ENCODE measurements at places on chromosomes 2 and 18.

DNA sequence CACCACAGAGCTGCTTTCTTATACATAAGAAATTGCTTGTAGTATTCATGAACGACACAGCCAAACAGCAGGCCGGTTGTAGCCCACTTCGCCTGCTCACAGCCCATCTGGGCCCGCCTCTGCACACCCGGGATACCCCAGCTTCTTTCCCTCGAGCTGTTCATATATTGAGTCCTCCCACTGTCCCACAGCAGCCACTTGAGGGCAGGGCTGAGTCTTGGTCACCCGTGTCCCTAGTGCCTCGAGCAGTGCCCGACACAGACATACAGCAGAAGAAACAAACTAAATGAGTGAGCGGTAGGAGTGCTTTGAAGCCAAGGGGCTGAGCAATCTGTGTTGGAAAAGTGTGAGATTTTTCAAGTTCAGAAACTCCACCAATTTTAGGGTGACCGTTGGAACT, 251.4 kb downstream of the KLHL29 start:
- DNase-seq, result no peak

DNA sequence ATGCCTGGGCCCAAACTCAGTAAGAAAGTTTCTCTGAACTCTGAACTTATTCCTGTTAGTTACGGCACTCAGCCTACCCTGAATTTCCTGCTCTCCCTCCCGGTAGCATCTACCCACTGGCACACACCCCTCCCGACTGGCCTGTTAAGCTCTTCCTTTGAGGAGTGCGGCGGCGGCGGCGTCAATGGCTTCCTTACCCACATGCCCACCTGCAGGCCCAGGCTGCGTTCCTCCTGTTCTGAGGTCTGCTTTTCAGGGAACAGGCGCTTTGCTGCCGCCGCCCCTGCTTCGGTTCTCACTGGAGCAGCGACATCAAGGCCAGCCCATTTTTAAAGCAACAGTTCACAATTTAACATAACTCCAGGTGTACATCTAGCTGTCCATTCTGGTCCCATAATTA, 432.4 kb downstream of the DCDC2C start:
- no peak for DNase-seq

DNA sequence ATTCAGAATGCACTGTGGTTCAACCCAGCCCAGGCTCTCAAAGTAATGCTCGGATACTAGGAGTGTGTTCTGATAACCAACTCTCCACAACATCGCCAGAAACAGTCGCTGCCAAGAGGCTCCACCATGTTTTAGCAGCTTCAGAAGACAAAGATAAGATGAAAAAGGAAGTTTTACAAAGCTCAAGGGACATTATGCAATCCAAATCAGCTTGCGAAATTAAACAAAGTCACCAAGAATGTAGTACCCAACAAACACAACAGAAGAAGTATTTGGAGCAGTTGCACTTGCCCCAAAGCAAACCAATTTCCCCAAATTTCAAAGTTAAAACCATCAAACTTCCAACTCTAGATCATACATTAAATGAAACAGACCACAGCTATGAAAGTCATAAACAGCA, 360.9 kb downstream of the XIRP2 start:
- no peak for DNase-seq

- DNase-seq, result no peak
Measured at GRCh38 chr2:10046931-10047330, 3.6 kb downstream of the KLF11 start.

DNA sequence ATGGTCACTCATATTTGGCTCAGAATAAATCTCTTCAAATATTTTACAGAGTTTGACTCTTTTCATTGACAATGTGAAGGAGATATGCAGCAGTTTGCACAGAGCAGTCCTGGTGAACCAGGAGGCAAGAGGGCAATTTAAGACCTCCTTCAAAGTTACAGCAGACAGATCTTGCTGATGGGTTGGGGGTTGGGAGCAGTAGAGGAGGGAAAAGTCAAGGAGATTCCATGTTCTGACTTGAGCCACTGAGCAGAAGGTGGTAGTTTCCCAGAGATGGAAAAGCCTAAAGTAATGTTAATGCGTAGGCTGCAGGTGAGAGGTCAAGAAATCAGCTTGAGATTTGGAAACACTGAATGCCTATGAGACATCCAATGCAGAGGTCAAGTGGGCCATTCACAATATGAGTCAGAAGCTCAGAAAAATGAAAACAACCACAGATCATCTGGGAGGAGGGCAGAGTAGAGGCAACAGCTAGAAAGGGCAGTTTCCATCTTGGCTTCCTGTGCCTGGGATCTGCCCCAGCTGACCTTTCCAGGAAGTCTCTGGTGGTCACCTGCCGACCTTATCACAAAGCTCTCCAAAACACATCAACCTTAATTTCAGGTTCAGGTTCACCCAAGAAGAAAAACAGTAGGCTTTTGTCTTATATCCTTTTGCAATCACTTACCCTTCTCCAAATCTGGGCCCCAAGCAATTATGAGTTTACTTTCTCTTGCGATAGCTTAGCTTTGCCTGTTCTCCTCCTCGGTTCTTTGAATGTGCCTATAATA, 197.5 kb upstream of the ARL4C start:
- no peak for DNase-seq

- no peak for DNase-seq
Measured at GRCh38 chr2:3960106-3960505, 256.7 kb downstream of the DCDC2C start.

- no peak for DNase-seq
Measured at GRCh38 chr18:36284671-36285295, 12.7 kb upstream of the FHOD3 start.

GRCh38 chr2:3379339-3379646, 201 bp upstream of the TRAPPC12 start:
- no peak for DNase-seq

- DNase-seq, result no peak
Measured at GRCh38 chr2:164847981-164848741, 6.5 kb upstream of the COBLL1 start.

DNA sequence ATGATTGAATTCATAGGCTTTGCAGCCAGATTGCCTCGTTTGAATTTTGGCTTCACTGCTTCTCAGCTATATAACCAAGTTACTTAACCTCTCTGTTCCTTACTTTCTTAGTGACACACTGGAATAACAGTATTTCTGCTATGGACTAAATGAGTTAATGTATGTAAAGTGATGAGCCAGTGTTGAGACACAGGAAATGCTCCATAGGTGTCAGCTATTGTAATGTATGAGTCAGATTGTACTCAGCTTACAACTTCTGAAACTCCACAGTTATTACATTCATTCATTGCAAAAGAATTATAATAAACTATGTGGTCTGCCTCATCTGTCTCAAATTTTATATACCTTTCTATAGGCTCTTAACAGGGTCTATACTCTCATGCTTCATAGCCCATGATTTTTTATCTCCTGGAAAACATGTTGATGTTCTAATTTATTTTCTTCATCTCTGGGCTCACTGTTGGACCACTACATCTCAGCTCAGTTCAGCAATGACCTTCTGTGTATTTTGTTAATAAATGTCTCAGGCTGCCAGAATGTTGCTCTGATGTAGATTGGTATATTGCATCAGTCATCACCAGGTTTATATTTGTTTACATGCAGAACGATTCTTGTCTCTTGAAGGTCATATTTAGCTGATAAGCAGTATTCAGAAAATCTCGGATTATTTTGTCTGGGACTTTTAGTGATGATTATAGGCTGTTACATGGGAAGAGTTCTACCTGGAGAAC, 76.2 kb downstream of the MAP3K20 start:
- no peak for DNase-seq

DNA sequence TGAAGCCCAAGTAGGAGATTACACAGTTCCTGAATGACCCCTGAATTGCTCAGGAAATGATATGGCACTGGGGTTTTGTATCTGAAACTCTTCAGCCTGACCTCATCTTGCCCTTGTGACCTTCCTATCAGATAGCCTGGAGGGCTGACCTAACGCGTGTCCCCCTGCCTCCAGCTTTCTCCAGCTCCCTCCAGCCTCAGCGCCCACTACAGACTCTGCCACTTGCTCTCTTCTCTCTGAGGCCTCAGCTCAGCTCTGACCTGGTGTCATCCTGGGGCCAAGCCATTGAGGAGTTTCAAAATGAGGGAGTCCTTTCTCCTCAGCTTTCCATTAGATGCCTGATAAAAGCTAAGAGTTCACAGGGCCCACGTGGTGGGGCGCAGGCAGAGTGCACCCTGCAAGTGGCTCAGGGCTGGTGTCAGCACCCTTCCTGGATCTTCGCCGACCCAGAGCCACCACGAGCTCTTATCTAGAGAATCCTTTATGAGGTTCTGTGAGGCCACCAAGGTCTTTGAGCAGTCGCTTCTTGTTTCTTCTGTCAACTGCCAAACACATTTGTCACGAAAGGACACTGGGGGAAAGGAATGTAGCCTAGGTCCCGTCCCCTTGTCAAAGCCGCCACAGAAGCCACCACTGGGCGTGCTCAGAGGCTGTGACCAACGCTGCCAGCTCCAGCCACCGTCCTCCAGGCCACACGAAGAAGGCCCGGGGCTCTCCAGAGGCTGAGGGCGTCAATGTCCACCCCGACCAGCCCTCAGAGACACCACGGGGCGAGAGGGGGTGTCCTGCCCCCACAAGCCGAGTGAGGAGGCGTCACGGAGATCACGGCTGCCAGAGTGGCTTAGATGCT, 131.3 kb upstream of the GPC1 start:
- DNase-seq, result no peak

DNA sequence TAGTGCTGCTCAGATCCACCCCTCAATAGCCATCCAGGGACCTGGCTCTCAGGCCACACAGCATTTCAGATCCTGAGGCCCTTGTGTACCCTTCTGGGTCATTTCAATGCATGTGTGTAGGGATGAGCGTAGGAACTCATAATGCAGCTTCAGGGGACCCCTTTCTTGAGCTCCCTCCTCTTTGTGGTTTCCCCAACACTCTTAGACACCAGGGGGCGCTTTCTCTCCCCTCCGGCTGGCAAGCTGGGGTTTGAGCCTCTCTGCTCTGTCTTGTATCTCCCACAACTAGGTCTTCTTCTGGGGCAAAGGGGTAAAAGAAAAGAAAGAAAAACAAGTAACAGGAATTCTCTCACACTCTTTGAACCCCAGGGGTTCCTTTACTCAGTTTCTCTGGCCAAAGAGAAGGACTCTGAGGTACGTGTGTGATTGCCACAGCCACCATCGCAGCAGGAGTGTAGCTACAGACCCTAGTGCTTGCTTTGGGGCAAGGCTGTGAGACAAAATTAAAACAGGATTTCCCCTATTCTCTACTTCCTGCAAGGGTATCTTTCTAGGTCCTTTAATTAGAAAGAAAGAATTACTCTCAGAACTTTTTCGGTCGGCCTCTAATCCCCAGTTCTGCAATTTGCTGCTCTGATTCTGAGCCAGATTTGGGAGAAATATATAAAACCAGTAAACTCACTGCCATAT, 38.0 kb downstream of the CABYR start:
- no peak for DNase-seq

DNA sequence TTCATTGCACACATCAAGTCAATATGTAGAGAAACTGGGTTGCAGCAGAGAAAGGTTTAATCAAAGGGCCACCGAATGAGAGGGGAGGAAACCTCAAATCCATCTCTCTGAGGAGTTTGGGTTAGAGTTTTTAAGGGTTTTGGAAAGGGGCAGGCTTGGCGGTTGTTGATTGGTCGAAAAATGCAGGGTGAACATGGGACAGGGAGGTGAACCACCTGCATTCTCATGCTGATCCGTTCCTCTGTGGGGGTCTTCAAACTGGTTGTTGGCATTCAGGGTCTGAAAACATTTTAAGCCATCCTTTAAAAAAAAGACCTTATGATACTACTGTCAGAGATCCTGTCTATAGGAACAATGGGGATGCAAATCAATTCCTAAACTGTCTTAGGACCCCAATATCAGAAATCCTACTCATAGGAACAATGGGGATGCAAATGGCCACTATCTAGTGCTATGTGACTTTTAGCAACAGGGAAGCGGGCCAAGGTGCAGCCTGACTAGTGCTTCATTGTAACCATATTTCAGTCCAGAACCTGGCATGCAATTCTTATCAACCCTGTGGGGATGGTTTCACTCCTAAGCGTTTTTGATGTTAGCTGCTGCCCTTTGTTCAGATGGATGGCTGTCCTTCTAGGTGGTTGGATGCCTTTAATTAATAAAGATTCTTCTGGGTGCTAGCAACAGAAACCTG, 120.1 kb upstream of the MGAT5 start:
- no peak for DNase-seq

- no peak for DNase-seq
Measured at GRCh38 chr2:95296011-95296410, 1.1 kb upstream of the KCNIP3 start.

GRCh38 chr2:38907743-38908562, 18.3 kb downstream of the ARHGEF33 start:
- DNase-seq, result no peak

GRCh38 chr2:186442885-186443284, 43.2 kb upstream of the ZC3H15 start:
- DNase-seq, result no peak

- DNase-seq, result no peak
Measured at GRCh38 chr2:151815821-151816489, 12.3 kb downstream of the ARL5A start.

DNA sequence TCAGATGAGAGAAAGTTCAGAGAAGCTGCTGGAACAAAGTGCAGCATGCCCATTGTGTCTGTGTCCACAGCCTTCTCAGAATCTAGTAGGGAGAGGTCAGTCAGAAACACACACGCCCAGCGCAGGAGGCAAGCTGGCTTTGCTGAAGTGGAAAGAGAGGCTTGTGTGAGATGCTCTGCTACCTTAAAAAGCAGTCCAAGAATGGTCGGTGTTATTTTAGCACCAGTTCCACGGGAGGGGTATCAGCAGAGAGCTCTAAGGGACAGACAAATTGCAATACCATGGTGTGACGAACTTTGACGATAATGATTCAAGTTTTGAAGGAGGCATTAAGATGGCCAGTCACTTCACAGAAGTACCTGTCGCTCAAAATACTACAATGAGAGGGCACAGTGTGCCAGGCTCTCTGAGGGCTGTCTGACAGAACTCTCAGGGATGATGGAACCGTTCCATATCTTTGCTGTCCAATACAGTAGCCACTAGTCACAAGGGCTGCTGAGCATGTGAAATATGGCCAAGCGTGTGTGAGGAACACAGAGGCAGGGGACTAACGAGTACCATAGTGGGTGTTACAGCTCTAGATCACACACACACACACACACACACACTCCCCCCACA, 237.5 kb upstream of the TMEM200C start:
- DNase-seq, result no peak

DNA sequence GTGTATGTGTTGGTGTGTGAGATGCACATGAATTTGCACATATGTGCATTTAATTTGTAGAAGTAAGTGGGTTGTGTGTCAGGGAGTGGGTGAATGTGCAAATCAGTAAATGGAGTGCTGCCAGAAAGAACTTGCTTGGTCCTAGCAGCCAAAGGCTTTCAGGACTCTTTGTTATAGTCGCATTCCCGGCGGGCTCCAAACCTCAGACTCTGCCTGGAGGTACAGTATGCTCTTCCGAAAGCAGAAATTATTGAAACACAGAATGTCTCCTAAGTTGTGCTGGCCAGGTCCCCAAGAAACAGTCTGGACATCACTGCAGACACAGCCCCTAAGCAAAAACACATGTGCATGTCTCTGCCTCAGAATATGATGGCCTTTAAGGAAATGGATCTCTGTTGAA, 232.4 kb downstream of the INSIG2 start:
- no peak for DNase-seq

GRCh38 chr2:181157326-181157725, 176.9 kb downstream of the UBE2E3 start:
- DNase-seq, result no peak
